ENCODE measurements at places on chromosomes 6 and 20.

GRCh38 chr6:105713474-105714118 is 310.7 kb upstream of the PREP start:
- no peak for DNase-seq

DNA sequence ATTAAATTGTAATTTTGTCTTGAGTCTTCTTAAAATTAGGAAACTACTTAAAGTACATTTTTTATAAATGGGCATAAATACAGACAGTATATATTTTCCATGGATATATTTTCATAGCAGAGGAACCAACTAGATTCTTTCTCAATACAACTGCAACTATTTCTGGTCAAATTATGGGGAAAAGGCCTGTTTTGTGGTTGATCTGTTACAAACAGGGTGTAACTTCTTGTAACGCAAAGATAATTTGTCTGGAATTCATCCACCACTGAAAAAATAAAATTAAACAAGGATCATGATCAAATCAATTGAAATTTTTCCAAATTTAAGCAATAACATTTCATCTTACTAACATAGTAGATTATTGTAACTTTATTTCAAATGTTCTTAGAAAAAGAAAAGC is 67.2 kb upstream of the RNF146 start:
- no peak for DNase-seq

GRCh38 chr6:19833947-19834346 is 3.2 kb upstream of the ID4 start:
- DNase-seq, result no peak

DNA sequence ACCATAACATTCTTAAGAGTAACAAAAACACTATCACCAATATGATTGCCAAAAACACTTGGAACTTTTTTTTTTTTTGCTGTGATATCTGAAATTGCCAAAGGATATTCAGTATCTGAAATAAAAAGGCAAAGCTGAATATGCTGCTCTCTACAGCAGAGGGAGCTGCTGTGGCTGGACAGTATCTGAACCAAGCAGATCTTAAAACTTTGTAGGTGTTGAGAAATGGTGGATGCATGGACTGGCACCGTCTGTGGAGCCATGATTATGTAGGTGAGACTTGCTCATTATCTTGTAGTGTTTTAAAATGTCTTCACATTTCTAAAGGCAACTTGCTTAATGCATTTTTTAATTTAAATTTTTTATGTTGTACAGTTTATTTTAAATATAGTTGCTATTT is 9.2 kb downstream of the PDCD2 start:
- DNase-seq, result no peak

DNA sequence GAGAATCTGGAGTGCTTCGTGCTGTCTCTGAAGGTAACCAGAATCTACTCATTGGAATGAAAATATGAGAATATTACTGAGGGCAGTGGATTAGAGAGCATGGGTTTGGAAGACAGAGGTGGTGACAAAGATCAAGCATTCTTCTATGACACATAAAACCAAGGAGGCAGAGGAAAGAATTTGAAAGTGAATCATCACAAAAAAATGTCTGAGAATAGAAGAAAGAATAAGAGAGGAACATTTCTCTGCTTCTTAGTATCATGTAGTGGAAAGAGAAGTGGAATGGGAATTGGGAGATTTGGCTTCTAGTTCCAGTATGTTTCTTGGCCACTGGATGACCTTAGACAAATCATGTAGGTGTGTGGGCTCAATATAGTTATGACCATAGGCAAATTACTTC is 474.0 kb downstream of the TFAP2B start:
- no peak for DNase-seq

DNA sequence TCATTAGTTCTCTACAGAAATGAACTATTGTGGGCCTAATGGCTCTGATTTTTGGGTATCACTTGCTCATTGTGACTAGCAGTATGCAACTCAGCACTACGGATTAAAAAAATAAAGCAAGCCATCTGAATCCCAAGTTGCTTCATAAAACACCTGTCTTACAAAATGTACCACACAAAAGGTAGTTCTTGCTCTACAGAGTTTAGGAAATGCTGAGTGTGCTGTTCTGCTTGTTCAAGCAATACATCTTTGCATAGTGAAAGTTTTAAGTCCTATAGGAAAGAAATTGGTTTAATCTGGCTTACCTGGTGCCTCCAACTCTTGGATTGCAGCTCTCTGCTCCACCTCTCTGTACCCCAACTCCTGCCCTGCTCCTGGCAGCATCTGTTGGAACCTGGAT is 266.7 kb upstream of the AGPAT4 start:
- no peak for DNase-seq

DNA sequence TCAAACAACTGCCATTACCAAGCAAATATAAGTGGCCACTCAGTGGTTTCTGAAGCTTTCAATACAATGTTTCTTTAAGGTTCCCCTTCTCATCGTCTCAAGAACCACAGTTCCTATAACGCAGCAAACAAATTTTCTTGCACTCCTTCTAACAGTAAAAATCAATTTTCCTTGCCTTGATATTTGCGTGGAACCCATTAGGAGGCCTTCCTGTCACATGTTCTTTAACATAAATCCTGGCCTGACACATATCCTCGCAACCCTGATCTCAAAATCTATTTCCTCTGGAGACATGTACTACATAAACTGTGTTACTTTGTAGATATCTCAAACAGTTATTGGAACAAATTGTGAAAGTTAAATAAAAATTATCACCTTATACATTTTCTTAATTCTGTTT is 65.9 kb upstream of the MANEA start:
- DNase-seq, result no peak

GRCh38 chr6:168272415-168273325 is 46.9 kb downstream of the DACT2 start:
- no peak for DNase-seq

GRCh38 chr6:9461188-9461587 is 953.7 kb downstream of the TFAP2A start:
- no peak for DNase-seq

GRCh38 chr6:40708049-40708448 is 120.9 kb upstream of the LRFN2 start:
- DNase-seq, result no peak

DNA sequence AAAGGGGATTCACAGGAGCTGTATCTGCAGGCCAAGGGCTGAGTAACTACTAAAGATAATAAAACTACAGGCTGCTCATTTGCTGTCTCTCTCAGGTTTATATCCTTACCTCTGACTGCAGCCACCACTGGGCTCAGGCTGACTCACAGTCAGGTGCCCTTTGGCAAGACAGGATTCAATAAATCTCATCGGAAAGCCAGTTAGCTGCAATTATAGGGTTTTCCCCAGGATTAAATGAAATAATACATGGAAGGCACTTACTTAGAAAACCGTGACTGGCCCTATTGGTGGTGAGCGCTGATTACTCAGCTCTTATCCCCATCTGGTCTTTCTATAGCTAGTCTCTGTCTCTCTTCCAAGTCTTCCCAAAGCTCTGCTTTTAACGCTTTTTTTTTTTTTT is 26.4 kb downstream of the RMND1 start:
- DNase-seq, result no peak

- DNase-seq, result no peak
These were observed 41.9 kb downstream of the SYNJ2 start for GRCh38 chr6:158023597-158023939.

DNA sequence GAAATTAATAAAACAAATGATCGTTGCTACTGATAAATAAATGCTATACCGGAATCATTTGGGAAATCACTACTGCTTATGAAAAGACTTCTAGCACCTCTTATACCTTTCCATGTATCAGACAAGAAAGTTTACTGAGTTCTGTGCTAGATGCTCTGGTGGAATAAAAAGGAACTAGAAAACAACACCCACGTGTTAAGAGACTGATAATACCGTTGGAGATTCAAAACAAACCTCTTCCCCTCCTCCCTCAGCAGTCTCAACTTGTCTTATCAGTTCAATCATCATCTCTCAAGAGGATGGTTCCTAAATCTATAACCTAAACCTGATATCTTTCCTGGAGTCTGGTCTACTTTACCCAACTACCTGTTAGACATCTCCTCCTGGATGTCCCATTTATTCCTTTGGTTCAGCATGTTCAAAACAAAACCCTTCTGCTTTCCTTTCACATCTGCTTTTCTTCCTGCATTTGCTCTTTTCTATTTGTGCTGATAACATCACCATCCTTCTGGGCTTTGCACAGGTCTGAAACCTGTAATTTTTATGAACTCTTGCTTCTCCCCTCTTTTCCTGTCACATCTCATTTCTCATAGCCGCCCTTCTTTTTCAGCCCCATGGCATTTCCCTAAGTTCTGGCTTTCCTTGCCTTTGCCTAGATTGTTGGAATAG is 122.2 kb downstream of the COL19A1 start:
- DNase-seq, result no peak
